ENCODE measurements at places on chromosomes 7 and 10. TPM values are rescaled to one million over a fixed set of nuclear protein-coding genes. Genes with fewer than 3 reads are reported as not detected.

DNA sequence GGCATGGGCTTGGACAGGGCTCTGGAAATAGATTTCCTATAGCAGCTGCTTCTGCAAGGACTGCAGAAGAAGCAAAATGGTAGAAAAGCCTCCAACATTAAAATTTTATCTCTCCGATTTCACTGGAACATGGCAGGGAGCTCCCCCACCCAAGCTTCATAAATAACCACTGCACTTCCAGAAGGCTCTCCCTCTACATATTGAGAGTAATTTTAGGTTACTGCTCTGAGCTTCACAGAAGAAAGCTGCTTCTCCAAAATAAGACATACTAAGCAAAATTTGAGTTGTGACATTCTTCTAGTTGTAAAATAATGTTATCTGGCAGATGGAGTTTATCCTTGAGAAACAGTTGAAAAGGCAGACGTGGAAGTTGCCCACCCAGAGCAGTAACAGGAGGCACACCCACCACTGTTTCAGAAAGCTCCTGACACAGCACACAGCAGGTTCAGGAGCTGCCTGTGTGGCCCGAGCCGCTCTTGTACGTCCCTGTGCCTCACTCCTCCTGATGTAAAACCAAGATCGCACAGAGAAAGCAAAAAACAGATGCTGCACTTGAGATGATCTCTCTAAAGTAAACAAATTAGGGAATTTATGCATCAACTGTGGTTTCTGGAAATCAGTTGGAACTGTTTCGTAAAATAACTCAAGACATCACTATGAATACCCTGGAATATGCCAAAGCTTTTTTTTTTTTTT lies 621.0 kb downstream of the PARD3 start:
- DNase-seq, result no peak

DNA sequence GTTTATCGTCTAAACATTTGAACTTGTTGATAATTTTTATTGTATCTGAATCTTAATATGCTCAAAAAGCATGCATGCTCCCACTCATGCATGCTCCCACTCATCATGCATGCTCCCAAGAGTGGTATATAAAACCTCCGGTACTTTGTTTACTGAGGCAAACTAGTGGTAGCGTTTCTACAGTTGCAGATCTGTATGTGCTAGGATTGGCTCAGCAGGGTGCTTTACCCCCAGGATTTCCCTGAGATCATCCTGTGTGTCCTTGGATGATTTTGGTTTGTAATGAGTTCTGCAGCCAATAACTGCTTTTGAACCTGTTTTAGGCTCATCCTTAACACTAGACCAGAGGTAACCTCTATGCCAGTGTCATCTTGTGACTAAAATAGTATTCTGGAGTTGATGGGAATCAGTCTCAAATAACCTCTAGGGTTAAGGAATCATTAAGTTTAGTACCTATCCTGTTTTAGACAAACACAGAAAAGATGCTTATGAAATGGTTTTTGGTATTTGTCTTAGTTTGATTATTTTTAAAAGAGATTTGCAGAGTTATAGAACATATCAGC lies 40.4 kb downstream of the PHTF2 start:
- no peak for DNase-seq

GRCh38 chr7:28933846-28934320 lies 24.2 kb downstream of the TRIL start:
- no peak for DNase-seq

C10orf90 gene
- not detected for total RNA-seq

DNA sequence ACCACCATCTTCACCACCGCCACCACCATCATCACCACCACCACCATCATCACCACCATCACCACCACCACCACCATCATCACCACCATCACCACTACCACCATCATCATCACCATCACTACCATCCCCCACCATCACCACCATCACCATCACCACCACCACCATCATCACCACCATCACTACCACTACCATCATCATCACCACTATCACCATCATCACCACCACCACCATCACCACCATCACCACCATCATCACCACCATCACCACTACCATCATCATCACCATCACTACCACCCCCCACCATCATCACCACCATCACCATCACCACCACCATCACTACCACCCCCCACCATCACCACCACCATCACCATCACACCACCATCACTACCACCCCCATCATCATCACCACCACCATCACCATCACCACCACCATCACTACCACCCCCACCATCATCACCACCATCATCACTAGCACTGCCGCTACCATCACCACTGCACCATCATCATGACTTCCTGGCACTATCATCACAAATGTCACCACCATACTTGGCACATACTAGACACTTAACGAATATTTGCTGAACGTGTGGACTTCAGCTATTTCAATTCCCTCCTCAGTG lies 25.3 kb upstream of the FZD8 start:
- no peak for DNase-seq

GRCh38 chr10:101494650-101495049 lies 93.4 kb downstream of the POLL start:
- no peak for DNase-seq
